NCI-H2081 treated with DMSO at 0.1 percent for 48 hours (cell line): ENCODE measurements at places on chromosomes 1 and 21.

DNA sequence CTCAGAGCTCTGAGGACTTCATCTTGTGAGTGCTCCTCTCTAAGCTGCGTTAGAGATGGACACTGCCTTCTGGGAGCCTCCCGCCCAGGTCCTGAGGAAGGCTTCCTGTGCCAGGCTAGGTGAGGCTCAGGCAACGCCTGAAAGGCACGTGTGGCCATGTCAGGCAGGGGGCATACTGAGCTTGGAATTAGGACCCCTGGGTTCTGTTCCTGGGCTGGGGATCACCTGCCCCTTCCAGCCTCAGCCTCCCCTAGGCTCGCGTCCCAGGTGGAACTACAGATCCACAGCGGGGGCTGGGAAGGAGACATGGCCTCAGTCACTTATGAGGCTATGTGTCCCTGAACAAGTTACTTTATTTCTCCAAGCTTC, 10.0 kb upstream of the ASCL5 start:
- no peak for DNase-seq

DNA sequence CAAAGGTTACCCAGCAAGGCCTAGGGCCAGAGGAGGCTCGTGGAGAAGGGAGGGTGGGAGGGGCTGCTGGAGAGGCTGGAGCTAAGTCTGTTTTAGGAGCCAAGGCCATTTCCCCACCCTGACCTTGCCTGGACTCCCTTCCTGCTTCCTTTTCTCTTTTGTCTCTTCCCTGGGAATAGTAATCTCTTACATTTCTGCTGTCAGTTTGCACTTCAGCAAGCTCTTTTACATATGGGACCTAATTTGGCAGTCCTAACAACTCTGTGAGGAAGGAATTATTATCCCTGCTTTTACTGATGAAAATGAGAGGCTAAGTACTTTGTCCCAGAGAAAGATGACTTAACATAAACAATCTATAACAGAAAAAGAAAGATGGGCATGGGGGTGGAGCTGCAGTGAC, 13.8 kb downstream of the OPTC start:
- DNase-seq: no peak

GRCh38 chr1:234925440-234926263, 203.0 kb downstream of the TOMM20 start:
- DNase-seq: no peak

DNA sequence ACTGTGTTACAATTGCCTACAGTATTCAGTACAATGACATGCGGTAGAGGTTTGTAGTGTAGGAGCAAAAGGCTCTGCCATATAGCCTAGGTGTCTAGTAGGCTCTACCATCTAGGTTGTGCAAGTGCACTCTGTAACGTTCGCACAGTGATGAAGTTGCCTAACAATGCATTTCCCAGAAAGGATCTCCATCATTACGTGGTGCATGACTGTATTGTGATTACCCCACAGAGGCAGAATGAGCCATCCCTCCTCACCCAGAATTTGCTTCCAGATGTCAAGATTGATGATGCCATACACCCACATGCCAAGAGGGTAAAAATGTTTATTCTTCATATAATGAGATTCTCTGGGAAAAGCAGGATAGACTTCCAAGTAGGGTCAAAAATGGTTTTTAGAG, 199.3 kb upstream of the CTTNBP2NL start:
- no peak for DNase-seq

- no peak for DNase-seq
Measured at GRCh38 chr21:26756491-26757159, 88.6 kb downstream of the ADAMTS1 start.

DNA sequence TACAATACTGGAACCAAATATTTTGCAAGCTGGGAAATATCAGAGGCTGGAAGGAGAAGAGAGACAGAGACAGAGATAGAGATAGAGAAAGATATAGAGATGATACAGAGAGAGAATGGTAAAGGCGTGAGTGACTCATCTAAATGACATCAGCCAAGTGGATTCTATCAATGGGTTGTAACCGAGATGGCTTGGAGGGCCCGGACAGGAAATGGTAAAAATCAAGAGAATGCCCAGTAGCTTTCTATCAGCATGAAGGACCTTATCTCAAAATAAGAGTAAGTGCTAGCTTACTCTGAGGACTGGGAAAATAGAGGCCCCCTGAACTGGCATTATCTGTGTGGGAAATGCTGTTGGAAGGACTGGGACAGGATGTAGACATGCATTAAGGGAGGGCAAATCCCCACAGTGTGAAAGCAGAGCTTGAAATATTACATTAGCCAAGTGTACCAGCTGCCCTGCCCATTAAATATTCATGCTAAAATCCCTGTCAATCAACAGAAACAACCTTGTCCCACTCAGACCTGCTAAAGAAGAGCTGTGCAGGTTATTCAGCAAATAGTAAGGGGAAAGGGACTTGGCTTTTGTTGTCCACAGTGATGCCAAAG, 76.6 kb upstream of the ZNF644 start:
- no peak for DNase-seq

GRCh38 chr1:205508227-205508714, 3.8 kb downstream of the CDK18 start:
- DNase-seq: no peak

DNA sequence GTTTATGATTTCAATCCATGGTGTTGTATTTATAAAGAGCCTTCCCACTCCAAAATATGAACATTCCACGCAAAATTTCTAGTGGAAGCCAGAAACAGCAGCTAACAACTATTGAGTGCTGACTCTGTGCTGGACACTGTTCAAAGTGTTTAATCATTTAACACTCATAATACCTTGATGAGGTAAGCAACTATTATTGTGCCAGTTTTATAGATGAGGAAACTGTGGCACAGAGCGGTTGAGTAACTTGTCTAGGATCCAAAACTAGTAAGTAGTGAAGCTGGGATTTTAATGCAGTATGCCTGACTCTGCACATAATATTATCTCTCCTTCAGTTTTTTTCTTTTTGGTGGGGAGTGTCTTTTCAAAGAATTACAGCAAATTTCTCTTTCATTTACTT, 228.3 kb downstream of the SLC35F3 start:
- DNase-seq: no peak

- DNase-seq: no peak
Measured at GRCh38 chr1:107640207-107640606, 324.8 kb downstream of the VAV3 start.

DNA sequence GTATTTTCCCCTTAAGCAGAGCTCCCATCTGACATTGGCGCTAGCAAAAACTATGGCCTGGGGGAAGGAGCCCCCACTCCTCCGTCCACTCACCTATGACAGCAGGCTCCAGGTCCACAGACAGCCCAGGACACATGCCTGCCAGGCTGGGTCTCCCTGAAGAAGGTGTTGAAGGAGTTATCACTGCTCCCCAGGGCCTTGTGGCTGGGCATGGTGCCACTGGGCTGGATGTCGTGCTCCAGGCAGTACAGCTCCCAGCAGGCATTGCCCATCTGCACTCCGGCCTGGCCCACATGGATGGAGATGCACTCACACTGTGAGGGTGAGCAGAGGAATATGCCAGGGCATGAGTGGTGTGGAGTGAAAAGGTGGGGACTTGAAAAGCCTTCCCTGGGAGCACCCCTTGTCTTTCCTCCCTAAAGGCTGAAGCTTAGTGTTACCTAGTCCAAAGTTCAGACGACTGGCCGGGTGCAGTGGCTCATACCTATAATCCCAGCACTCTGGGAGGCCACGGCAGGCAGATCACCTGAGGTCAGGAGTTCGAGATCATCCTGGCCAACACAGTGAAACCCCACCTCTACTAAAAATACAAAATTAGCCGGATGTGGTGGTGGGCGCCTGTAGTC, 30.0 kb downstream of the RABIF start:
- no peak for DNase-seq

DNA sequence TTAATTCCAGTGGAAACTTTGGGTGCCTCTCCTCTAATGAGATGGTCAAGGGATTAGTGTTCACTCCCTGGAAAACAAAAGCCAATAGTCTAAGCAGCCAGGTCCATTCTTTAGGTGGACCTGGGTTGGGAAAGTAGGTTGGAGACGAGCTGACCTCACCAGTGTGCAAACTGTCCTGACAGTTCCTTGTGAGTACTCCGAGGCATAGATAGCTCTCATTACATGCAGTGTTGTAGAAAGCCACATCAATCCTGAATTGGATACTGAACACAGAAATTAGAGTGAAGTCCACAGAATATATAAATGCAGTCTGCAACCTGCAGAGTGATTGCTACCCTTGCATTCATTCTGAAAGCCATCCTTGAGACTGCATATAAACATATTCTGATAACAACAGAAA, 675.1 kb upstream of the CXADR start:
- no peak for DNase-seq

DNA sequence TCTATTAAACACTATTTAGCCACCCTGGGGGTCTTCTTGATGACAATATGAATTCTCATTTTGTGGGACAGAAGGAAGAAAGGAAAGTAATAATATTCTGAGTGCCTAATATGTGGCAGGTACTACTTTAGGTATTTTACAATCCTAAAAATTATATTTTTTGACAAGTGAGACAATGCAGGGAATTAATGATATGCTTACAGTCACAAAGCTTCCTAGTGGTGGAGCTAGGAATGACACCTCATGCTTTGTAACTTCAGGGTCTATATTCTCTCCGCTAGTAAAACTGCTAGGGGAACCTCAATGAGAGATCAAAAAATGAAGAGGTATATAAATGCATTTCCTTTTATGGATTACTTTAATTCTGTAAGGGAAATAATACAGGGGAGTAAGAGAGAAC, 44.3 kb downstream of the TPR start:
- DNase-seq: no peak

- DNase-seq: no peak
Measured at GRCh38 chr1:33460947-33461629, 11.4 kb upstream of the ZSCAN20 start.

DNA sequence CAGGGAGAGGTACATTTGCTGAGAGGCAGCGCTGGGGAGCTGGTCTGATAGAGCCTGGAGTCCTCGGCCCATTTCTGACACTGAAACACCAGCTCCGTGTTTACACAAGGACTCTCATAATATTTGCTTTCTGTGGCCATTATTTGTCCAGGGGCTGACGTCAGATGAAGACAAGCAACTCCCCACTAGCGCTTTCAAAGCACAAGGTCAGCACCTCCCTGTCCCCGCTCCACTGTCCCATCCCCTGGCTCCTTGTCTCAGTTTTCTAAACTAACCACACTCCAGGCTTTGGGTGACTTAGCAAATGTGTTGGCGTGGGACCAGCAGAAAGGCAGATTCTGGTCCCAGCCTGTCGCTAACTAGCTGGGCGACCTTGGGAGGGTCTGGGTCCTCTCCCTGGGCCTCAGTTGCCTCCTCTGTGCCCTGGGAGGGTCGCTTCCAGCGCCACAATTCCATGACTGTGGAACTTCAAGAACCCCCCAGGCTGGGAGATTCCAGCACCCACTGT, 37.4 kb upstream of the ZBTB40 start:
- DNase-seq: peak; percentile 33

GRCh38 chr1:207938016-207938415, 27.1 kb upstream of the CD34 start:
- DNase-seq: no peak

DNA sequence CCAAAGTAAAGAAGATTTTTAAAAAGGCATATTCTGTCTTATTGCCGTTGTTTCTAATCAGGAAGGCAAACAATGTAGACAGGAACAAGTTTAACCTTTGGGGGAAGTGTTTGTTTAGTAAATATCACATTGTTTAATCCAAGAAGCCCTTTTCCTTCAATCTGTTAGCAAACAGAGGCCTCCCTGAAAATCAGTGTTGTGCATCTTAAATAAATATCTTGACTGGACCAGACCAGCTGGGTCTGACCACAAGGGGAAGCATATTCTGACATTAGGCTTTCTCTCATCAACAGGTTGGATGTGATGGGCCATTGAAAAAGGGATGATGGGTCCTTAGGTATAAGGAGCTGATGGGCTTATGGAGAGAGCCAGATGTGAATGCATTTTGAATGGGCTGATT, 81.8 kb upstream of the SGIP1 start:
- no peak for DNase-seq

DNA sequence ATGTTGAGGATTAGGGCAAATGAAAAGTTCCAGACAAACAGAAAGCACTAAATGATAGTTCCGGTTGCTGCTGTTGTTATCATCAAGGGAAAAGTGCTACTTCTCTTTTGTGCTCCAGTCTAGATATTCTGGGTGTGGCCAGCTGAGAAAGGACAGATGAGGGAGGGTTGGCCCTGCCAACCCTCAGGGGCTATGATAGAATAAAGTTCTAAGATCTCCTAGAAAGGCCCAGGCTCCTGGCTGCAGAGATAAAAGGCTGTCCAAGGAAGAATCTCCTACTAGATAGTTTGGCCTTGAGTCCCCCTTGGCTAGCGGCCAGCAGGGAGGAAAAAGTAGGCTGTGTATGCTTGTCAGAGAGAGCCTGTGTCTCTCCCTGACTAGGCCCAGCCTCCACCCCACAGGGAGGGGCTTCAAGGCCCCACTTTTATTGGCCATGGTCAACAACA, 31.5 kb downstream of the RIMS3 start:
- no peak for DNase-seq

GRCh38 chr1:25033030-25033827, 103.2 kb upstream of the RUNX3 start:
- DNase-seq: no peak

DNA sequence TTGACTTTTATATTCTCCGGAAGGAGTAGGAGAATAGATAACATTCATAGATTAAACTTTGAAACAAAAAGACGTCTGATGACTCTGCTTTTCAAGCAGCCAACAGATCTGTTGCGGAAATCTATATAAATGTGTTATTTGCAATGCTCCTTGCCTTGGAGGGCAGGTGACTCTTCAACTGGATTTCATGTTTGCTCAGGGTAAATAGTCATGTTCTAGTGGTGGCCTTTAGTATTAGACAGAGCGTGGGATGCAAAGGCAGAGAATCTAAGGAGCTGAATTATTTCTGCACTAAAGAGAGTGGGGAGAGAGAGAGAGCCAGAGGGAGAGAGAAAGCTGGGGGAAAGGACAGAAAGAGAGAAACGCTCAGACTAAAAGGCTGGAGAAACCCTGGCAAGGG, 454.3 kb downstream of the AJAP1 start:
- no peak for DNase-seq

DNA sequence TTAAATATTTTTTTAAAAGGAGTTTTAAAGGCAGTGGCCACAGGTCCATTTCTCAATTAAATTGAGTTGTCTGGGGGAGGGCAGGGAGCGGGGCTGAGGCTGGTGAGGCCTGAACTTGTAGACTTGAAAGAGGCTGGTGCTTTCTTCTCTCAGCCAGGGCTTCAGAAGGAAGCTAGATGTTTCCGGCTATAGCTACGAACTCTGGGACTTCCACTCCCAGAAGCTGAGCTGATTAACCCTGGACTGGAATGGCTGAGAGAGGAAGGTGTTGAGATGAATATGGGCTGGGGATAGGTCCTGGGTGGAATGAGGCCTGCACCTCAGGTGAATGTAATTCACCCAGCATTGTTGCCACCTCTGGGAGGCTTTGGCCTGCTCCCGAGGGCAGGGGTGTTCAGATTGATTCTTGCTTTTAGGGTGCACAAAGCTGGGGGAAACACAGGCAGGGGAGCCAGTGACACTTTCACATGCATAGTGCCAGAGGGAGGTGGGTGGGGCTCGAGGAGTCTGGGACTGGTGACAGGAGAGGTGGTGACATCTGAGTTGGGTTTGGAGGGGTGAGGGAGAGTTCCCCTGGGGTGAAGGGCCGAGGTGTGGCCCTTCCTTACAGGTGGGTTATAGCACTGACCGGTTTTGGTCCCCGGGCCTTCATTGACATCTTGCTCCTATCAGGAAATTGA, 18.2 kb downstream of the LDLRAP1 start:
- DNase-seq: no peak
